Activated CD4-positive, CD25-positive, alpha-beta regulatory T cell (primary cell): ENCODE measurements at places on chromosomes 3 and 15.

DNA sequence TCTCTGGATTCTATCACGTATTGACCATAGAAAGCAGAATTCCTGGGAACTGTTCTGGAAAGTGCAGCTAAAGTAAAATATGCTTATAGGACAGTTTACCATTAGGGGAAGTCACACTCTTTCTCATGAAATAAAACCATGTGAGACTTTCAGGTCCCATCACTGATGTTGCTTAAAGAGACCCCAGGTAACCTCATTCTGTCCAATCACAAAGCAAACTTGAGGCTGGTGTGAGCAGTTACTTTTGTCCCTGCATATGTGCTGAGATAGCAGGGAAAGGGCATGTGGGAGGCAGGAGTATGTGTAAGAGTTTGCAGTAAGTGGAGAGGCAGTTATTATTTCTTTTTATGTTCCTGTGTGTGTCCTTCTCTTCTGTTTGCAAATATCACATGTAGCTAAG, 16.1 kb downstream of the GPR87 start:
- DNase-seq: no peak

DNA sequence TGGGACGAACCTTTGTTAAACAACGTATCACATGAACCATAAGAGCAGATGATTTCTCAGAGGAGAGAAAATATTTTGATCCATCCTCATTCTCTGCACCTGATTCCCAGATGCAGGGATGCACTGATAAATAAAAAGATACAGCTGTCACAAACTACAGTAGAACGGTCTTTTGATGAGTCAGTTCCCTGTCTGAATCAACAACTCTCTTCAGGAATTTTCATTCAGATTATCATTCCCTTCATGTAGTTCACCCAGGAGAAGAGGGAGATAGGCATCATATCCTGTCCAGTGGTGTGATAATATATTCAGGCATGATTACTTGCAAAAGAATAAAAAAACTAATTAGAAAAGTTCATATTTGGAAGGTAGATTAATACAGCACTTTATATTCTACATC, 521.5 kb downstream of the PYDC2 start:
- no peak for DNase-seq

- no peak for DNase-seq
Measured at GRCh38 chr3:177816667-177817208, 619.5 kb upstream of the TBL1XR1 start.

DNA sequence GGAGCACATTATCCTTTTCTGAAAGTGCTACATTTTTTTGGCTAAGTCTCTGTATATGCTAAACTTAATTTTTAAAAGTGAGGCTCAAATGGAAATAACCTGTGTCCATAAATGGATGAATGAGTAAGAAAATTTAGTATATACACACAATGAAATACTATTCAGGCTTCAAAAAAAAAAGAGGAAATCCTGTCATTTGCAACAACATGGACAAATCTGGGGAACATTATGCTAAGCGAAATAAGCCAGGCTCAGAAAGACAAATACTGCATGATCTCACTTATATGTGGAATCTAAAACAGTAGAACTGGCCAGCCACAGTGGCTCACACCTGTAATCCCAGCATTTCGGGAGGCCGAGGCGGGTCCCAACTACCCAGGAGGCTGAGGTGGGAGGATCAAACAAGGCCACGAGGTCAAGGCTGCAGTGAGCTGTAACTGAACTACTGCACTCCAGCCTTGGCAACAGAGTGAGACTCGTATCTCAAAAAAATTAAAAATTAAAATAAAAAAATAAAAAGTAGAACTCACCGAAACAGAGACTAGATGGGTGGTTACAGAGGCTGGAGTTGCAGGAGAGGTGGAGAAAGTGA, 25.8 kb downstream of the CCDC12 start:
- DNase-seq: no peak

DNA sequence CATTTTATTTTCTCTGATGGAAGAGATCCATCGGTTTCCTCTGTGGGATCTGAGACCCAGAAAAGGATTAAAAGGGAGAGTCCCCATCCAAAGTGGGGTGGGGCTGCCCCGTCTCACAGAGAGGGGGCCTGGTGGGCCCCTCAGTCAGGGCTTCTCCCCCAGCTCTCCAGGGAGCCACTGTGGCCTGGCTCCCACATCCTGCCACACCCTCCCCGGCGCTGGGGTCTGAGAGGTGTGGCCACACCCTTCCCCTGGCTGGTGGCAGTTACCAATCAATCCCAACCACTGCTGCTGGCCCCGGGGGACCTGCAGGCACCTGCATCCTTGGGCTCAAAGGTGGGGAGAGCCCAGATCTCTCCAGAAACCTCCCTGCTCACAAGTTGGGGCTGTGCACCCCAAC, 161.8 kb upstream of the IQSEC1 start:
- no peak for DNase-seq

- no peak for DNase-seq
Measured at GRCh38 chr15:69881766-69882165, 216.0 kb downstream of the TLE3 start.

DNA sequence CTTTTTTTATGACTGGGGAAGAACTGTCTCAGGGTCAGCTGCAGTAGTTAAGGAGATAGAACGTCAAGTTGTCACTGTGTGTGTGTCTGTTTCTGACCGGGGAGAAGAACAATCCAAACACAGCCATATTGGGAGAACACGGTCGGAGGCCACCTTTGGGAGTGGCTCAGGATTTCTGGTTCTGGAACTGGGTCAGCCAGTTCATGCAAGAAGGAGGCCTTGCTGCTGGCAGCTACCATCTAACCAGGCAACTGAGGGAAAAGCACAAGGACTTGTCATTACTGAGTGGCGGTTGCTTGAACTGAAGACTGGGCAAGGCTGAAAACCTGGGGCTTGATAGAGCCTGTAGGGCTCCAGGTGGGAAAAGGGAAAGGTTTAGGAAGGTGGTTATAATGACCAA, 24.6 kb downstream of the GLDN start:
- no peak for DNase-seq

DNA sequence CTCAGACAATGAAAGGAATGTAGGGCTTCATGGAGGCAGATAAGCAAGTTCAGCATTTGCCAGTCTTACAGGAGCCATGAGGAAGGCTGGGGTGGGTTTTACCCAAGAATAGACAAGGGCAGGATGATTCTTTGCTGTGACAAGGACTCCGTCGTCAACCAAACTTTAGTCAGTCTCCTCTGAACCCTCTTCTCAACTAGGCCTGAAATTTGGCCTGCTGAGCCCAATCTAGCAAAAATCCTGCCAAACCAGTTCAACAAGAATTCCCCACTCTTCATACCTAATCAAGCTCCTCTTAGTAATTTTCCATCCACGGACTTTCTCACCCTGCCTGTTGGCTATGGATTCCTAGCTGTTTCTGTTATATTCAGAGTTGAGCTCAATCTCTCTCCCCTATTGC, 280.5 kb downstream of the TBL1XR1 start:
- no peak for DNase-seq

- no peak for DNase-seq
Measured at GRCh38 chr3:160027541-160028195, 39.0 kb downstream of the IL12A start.

- DNase-seq: no peak
Measured at GRCh38 chr15:96303503-96304056, 26.9 kb upstream of the NR2F2 start.
